CD4-positive, alpha-beta T cell treated with Interleukin-2 at 100 ng/mL for 4 hours (primary cell): ENCODE measurements at places on chromosomes 2 and 18.
A peak's percentile ranks its signal among the peaks of the same experiment; 100 is the strongest.

DNA sequence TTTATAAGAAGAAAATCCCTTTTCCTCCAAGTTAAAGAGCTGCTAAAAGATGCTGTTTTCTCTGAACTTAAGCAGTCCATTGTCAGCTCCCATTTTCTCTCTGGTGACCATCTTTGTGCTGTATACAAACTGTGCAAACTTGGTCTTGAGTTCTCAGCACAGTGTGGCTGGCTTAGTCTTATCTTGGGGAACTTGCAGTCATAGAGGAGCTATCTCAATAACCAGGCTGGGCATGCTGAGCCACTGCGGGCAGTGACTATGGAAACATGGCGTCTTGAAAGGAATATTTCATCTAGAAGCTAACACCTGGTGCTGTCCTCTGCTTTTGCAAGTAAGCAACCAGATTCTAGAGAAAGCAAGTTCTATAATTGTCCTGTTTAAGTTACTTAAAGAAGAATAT, 1334.4 kb upstream of the CELF4 start:
- no peak for DNase-seq

DNA sequence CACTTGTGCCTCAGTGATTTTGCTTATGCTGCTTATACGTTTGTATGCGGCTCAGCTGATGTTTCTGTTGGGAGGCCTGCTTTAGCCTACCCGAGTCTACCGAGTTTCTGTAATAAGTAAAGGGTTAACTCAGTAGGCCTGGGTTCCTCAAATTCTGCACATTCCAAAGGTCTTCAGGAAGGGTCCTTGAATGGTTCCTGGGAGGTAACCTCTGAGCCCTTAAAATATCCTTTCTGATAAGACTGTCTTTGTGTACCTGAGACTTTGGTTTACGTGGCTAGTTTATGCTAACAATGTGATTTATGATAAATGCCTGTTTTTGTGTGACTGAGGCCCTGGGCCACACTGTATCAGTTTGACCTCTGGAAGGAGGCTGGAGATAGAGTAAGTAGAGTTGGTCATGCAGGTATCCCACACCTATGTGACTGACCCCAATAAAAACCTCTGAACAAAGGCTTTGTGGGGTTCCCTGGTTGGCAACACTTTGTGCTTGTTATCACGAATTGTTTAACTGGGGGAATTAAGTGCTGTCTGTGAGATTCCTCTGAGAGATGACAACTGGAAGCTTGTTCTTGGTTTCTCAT, 18.9 kb upstream of the PNPT1 start:
- no peak for DNase-seq

DNA sequence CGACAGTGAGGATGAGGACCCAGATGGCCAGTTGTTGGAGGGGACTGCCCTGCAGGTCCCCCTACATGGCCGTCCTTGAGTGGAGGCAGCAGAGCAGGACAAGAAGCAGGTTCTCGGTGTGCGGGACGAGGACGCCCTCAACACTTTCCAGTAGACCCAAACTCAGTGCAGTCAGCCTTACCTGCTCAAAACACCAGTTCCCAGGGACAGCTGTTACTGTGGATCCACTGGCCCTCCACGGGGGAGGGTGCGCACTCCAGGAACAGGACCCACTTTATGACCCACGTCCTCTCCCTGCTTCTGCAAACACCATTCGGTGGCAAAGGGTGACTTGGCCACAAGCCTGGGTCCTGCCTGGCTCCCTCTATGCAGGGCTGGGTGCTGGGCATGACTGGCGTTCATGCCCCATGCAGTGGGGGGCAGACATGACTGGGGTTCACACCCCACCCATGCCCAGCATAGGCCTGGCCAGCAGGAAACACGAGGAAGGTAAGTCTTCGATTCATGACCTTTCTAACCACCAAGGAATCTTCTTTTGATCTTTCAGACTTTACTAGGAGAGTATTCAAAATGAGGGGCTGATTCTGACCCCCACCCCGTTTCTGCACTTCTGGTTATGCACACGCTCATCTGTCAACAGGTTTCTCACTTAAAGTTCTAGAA, 233.7 kb downstream of the HDAC4 start:
- DNase-seq, result no peak

GRCh38 chr2:22355816-22356433, 1029.1 kb upstream of the KLHL29 start:
- DNase-seq, result peak; percentile 9

DNA sequence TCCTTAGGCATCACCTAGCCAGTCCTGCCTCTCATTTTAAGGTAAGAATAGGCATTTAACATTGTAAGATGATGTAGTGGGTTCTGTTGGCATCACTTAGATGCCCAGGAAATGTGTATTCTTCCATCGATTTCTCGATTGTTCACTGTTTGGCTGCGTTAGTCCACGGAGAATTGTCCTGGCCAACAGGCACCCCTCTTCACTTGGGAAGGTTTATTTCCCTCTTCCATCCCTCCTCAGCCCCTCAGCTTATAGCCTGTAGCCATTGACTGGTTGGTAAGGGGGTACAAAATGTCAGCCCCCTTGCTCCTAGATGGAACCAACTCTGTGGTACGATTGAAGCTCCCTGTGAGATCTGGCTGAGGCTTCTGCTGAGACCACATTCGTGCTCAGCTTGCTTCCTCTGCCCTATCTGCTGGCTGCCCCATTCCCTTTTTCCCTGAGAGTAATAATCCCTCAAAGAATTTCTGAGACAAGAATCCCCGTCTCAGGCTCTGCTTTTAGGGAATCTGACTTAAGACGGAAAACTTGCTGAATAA, 43.4 kb downstream of the PLEKHA3 start:
- no peak for DNase-seq

- DNase-seq, result no peak
Observed at GRCh38 chr2:216757532-216757931, 62.2 kb upstream of the IGFBP5 start.

- DNase-seq, result no peak
Observed at GRCh38 chr2:128591861-128592822, 273.5 kb upstream of the HS6ST1 start.

DNA sequence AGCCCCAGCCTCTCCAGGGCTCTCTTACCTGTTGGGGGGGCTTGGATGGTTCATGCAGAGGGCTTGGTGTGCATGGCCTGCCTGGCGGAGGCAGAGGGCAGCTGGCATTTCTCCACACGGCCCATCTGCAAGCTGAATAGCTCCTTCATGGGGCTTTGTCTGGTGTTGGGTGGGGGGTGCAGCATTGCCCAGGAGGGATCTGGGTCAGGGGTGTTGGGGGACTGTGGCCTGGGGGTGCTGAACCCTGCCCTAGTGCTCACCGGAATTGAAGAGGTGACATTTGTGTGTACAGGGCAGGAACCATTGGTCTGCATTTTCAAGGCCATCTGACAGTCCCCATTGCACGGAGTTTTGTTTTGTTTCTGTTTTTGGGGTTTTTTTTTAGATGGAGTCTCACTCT, 58.8 kb upstream of the HAAO start:
- no peak for DNase-seq

GRCh38 chr2:66582104-66582986, 147.4 kb downstream of the MEIS1 start:
- no peak for DNase-seq

DNA sequence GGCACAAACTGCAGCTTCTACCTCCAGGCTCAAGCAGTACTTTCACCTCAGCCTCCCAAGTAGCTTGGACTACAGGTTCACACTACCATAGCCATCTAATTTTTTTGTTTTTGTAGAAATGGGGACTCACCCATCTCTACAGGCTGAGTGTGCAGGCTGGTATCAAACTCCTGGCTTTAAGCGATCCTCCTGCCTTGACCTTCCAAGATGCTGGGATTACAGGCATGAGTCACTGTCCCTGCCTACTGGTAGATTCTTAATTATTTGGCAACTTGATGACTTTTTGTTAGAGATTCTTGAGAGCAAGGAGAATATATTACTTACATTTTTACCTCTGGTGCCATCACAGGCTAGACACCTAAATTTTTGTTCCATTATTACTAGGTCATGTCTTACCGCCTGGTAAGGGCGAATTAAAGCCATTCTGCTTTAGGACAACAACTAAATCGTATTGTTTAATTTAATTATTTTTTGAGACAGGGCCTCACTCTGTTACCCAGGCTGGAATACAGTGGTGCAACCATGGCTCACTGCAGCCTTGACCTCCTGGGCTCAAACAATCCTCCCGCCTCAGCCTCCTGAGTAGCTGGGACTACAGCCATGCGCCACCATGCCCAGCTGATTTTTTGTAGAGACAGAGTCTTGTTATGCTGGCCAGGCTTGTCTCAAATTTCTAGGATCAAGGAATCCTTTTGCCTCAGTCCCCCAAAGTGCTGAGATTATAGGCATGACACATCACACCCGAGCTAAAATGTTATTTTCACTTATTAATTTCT, 15.7 kb downstream of the DYNC1I2 start:
- no peak for DNase-seq

DNA sequence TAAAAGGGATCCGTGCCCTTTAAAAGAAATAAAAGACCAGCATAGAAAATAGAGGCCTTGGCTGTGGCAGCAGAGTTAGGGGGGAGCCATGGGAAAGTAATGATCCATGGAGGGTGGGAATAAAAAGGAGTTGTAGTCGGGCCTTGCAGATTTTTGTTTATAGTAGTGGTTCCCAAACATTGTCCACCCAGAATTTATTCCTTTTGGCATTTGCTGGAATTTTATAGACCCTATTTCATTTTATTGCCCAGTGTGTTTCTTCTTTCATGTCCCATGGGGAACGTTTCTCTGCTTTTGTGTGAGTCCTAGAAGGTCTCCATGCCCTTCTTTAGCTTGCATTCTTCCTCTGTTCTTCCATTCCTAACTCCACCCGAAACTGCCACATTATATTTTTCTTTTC, 222.2 kb downstream of the LTBP1 start:
- DNase-seq, result no peak

DNA sequence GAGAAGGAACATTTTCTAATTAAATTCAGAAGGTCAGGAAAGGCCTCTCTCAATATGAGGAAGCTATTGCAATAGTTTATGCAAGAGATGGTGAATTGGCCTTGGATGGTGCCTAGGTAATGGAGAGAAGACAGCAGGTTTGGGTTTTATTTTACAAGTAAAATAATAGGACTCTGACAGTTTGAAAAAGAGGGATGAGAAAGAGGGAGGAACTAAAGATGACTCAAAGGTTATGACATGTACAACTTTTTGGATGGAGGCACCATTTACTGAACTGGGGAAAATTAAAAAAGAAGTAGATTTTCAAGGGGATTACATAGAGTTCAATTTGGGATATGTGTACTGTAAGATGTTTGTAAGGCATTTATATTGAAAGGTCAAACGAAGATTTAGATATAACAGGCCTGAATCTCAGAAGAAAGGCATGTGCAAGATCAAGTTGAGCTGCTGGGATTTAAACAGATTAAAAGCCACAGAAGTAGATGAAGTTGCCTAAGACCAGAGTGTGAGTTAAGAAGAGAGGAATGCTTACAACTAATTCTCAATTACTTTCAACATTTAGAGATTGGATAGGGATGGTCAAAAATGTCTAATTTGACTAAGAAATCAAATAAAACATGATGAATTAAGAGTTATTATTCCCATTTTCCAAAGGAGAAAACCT, 12.3 kb upstream of the ASNSD1 start:
- DNase-seq, result no peak

DNA sequence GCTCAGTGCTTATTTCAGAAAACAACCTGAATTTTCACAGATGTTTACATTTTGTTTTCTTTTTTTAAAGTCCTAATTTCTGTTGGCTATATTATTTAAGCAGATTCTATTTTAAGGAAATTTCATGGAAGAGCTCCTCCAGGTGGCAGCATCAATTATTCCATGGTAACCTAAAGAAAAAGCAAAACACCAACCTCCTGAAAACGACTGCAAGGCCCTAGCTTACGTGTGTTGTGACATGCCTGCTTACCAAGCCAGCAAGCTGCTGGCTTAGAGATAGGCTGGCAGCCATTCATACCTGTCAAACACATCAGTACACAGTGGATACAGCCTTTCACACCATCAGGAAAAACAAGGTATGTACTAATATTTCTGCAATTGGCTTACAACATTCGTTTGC, 64.9 kb downstream of the LPIN2 start:
- no peak for DNase-seq

GRCh38 chr2:101135412-101136296, 15.5 kb downstream of the TBC1D8 start:
- DNase-seq, result no peak

GRCh38 chr2:238763471-238763995, 84.4 kb upstream of the TWIST2 start:
- DNase-seq, result no peak

DNA sequence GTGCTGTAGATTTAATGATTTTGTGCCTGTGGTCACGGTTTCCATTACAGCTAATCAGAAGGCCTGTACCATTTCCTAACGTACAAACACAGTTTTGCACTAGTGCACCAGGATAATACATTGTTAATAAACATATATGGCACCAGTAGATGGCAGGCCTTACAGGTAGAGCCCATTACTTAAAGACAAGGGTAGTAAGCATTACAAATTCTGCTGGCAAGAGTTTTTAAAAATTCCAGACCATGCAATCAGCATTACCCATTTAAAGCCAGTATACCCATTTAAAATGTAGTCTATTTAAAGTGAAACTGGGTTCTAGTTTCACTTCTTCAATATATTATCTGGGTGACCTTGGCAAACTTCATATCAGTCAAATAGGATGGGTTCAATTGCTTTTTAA, 224.2 kb downstream of the NUP35 start:
- no peak for DNase-seq
